ENCODE measurements at places on chromosomes 2 and 18.

GRCh38 chr2:74499267-74499939 lies at the start of gene LBX2:
TSS of gene LBX2 (minus strand) at chr2:74499603. CDS start at chr2:74499537, 66 bp downstream.
- DNase-seq = no peak

GRCh38 chr18:13756261-13756660 lies 29.8 kb downstream of the RNMT start:
- no peak for DNase-seq

DNA sequence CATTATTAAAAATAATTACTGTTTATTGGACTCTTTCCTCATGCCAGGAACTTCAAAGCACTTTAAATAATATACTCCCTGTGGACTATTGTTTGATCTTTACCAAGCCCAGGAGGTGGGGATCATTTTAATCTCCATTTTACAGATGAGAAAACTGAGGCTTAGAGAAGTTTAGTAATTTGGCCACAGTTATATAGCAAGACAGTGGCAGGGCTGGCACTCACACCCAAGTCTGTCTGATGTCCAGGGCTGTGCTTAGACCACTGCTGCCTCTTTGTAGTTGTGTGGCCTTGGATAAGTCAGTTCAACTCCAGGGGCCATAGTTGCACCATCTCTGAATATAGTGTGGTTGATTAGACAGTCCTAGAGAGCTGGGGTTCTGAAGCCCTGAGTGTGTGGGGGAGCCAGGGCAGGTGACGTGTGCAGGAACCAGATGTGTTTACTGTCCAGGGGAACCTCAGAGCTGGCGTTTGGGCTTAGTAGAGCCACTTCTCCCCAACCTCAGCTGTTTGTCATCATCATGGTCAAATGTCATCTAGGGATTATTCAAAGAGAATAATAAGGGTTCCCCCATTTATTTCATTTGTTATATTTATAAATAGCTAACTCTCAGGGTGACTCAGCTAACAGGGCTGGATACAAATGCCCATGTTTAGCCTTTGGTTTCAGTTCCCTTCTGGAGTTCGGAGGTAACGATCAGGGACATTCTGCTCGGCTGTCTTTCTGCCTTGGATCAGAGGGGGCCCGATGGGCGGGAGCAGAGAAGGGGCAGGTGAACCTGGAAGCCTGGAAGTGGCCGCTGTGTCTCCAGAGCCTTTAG lies 68.0 kb downstream of the BOLA3 start:
- DNase-seq = no peak

- no peak for DNase-seq
Observed at GRCh38 chr18:11324510-11324909, 175.1 kb upstream of the PIEZO2 start.

GRCh38 chr2:203973676-203974075 lies 37.1 kb downstream of the ICOS start:
- DNase-seq = no peak

- DNase-seq = no peak
Observed at GRCh38 chr2:100802066-100802465, 17.9 kb upstream of the NPAS2 start.

GRCh38 chr2:227000123-227000522 lies 163.9 kb downstream of the COL4A4 start:
- no peak for DNase-seq

GRCh38 chr2:121355488-121355887 lies 70.5 kb upstream of the TFCP2L1 start:
- no peak for DNase-seq

- DNase-seq = no peak
Observed at GRCh38 chr2:221153226-221153625, 418.9 kb downstream of the EPHA4 start.

DNA sequence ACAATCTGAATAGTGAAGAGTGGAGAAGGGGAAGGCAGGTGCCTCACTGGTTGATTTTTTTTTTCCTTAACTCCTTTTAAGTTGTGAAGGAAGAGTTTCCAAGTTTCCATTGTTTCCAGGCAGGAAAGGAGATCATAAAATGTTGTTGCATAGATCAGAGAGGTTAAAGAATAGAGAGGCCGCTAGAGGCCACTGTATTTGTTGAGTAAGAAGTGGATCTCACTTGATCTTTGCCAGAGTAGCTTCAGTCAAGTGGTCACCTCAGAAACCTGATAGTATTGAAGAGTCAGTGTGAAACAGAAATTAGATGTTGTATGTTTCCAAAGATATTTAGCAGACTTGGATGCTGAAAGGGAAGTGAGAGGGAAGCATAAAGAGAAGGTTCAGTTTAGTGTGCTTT lies 17.6 kb downstream of the CTNNA2 start:
- DNase-seq = no peak
